Neural cell (in vitro differentiated cells): ENCODE measurements at places on chromosomes 5 and 9. TPM values are rescaled to one million over a fixed set of nuclear protein-coding genes. Genes with fewer than 3 reads are reported as not detected.

The TBC1D9B gene
- 50.7 and 84.2 TPM in 2 replicates for polyA plus RNA-seq

The DAB2 gene
- polyA plus RNA-seq = 0.63 and 0.72 TPM in 2 replicates

The NAIP gene
- polyA plus RNA-seq = 28.1 and 31.1 TPM in 2 replicates

The SLC44A1 gene
- 3.9 TPM in 2 replicates for polyA plus RNA-seq

The MEIKIN gene
- polyA plus RNA-seq = not detected in 2 replicates

The GFI1B gene
- not detected in 2 replicates for polyA plus RNA-seq

The FOXD4L4 gene
- polyA plus RNA-seq = 0.10 TPM in 1 of 2 replicates, not detected in the other

The OR13C4 gene
- polyA plus RNA-seq = not detected in 2 replicates
